ENCODE measurements at places on chromosomes 11 and 22. TPM values are rescaled to one million over a fixed set of nuclear protein-coding genes. Genes with fewer than 3 reads are reported as not detected.

DNA sequence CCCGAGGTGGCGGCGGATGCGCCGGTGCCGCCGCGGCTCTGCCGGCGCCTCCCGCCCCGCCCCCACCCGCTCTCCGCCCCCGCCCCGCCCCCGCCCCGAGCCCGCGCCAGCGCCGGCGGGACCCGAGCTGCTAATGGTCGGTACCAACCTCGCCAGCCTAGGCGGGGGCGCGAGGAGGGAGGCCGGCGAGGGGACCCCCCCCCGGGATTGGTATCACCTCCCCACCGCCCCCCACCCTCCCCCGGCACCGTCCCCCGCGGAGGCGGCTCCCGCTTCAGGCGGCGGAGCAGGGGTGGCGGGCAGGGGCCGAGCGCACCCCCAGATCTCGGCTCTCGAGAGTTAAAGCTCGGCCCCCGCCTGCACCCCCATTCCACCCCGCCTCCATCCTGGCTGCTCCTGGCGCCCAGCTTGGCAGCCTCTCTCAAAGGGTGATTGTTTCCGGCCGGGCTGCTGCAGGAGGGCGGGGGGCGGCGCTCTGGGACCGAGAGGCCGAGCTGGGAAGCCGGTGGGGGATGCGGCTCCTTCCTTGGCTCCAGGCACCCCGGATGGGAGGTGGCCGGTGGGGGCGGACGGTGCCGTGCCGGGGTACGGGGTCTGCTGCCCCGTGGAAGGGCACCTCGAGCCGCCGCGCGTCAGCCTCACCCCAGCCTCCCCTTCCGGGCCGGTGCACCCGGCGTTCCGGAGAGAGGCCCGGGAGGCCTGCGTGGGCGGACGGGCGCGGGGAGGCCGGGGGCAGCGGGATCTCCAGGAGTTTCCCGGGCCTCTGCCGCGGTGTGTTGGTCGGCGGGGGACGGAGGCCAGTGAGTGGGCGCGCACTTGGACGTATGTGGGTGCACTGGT, at the start of gene B3GAT1:
TSS of gene B3GAT1 (minus strand) at position 40 of the 840 bp plus-strand sequence. CDS start 24,583 bp downstream, outside the sequence.
- peak within 1 kb of the TSS; percentile 65 for H3K4me3 ChIP-seq
- no peak within 1 kb of the TSS for H3K27ac ChIP-seq
- no peak for DNase-seq
- peaks cover 18% of the 10 kb centered on the region for H3K4me1 ChIP-seq

- H3K27ac ChIP-seq = no peak overlapping the region
- no peaks in the 10 kb centered on the region for H3K27me3 ChIP-seq
- H3K36me3 ChIP-seq = no peaks in the 10 kb centered on the region
- no peak overlapping the region for H3K4me3 ChIP-seq
- no peaks in the 10 kb centered on the region for H3K4me1 ChIP-seq
These were observed 75.7 kb upstream of the ANO1 start for GRCh38 chr11:70002433-70002832.

GRCh38 chr22:42335839-42336378, 65.5 kb upstream of the TCF20 start:
- no peaks in the 10 kb centered on the region for H3K27me3 ChIP-seq
- H3K36me3 ChIP-seq = no peaks in the 10 kb centered on the region
- DNase-seq = no peak
- H3K4me1 ChIP-seq = peaks cover 2% of the 10 kb centered on the region
- H3K27ac ChIP-seq = no peak overlapping the region

DNA sequence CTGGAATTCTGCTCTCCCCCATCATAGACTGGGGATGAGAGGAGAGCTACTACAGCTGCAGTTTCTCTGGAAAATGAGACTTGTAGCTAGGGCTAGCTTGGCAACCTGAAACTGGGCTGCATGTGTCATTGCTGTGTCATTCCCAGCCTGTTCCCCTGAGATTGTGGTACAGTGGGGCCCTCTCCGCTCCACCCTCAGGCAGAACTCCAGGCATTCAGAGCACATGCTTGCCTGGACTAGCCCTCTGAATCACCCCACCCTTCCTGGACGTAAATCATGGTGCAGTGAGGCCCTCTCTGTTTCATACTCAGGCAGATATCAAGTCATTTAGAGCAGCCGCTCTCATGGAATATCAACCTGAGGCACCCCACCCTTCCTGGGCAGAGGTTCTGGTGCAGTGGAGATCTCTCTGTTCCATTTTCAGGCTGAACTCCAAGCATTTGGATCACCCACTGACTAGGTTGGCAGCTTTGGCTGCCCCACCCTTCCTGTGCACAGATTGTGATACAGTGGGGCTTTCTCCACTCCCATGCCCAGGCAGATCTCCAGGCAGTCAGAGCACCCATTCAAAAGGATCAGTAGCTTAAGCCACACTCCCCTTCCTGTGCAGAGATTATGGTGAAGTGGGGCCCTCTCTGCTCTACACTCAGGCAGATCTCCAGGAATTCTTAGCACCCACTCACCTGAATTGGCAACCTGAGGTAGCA, 274.4 kb downstream of the C11orf87 start:
- DNase-seq = no peak
- peak overlapping the region; percentile 42 for H3K27ac ChIP-seq
- H3K27me3 ChIP-seq = no peaks in the 10 kb centered on the region
- H3K4me1 ChIP-seq = no peaks in the 10 kb centered on the region
- no peak overlapping the region for H3K4me3 ChIP-seq

- DNase-seq = no peak
These were observed 55.7 kb upstream of the EIF3D start for GRCh38 chr22:36584666-36585065.

- H3K27ac ChIP-seq = no peak overlapping the region
- DNase-seq = no peak
- no peaks in the 10 kb centered on the region for H3K27me3 ChIP-seq
- no peak overlapping the region for H3K4me3 ChIP-seq
- no peaks in the 10 kb centered on the region for H3K36me3 ChIP-seq
These were observed 756.7 kb downstream of the DLG2 start for GRCh38 chr11:84870486-84870885.

- DNase-seq = no peak
- H3K4me1 ChIP-seq = peaks cover 11% of the 10 kb centered on the region
- no peaks in the 10 kb centered on the region for H3K27me3 ChIP-seq
- no peak overlapping the region for H3K4me3 ChIP-seq
- H3K36me3 ChIP-seq = peaks cover 64% of the 10 kb centered on the region
- no peak overlapping the region for H3K27ac ChIP-seq
These were observed 10.0 kb upstream of the BACE1-AS start for GRCh38 chr11:117281159-117281558.

The LRRC55 gene
- total RNA-seq = not detected

The GPR83 gene
- total RNA-seq = not detected

The VWA5A gene
- 2.7 TPM for total RNA-seq

Measured in esophagus squamous epithelium (tissue), 5 donors.